ENCODE measurements at places on chromosomes 4 and X. TPM values are rescaled to one million over a fixed set of nuclear protein-coding genes. Genes with fewer than 3 reads are reported as not detected.
A peak's percentile ranks its signal among the peaks of the same experiment; 100 is the strongest.

GRCh38 chr4:7018281-7018680 lies 24.9 kb upstream of the TADA2B start:
- no peak overlapping the region for H3K27ac ChIP-seq
- H3K4me3 ChIP-seq: no peak overlapping the region
- no peak for DNase-seq
- no peaks in the 10 kb centered on the region for H3K27me3 ChIP-seq
- H3K4me1 ChIP-seq: no peaks in the 10 kb centered on the region

DNA sequence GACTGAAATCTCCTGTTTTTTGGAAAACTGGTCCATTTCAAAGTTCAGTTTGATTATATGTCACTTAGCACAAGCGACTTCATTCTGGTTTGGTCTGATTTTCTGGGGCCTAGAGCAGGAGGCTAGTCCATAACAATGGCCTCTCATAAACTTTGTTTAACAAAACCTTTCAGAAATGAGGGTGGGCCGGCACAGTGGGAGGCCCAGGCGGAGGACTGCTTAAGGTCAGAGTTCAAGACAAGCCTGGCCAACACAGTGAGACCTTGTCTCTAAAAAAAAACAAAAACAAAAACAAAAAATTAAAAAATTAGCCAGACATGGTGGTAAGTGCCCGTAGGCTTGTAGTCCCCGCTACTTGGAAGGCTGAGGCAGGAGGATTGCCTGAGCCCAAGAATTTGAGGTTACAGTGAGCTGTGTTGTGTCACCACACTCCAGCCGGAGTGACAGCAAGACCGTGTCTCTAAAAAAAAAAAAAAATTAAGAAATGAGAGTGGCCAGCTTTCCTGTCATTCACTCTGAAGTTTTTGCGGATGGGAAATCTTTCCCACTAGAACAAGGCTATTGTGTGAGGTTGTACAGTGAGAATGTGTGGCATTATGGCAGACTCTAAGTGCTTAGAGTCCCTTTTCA lies 1.2 kb upstream of the PLAC8 start:
- H3K36me3 ChIP-seq: no peaks in the 10 kb centered on the region
- H3K27me3 ChIP-seq: no peaks in the 10 kb centered on the region

- no peak overlapping the region for H3K4me3 ChIP-seq
- H3K4me1 ChIP-seq: no peaks in the 10 kb centered on the region
- peaks cover 18% of the 10 kb centered on the region for H3K36me3 ChIP-seq
- no peak overlapping the region for H3K27ac ChIP-seq
- peak; percentile 85 for DNase-seq
Measured at GRCh38 chrX:24081661-24082154, 27.0 kb downstream of the EIF2S3 start.

GRCh38 chr4:98688411-98689290 lies 30.2 kb upstream of the TSPAN5 start:
- H3K4me1 ChIP-seq: no peaks in the 10 kb centered on the region
- no peak for DNase-seq
- H3K27me3 ChIP-seq: no peaks in the 10 kb centered on the region
- H3K36me3 ChIP-seq: no peaks in the 10 kb centered on the region
- H3K4me3 ChIP-seq: no peak overlapping the region

- H3K4me1 ChIP-seq: peaks cover 3% of the 10 kb centered on the region
- no peaks in the 10 kb centered on the region for H3K27me3 ChIP-seq
- peaks cover 6% of the 10 kb centered on the region for H3K36me3 ChIP-seq
- DNase-seq: no peak
- no peak overlapping the region for H3K27ac ChIP-seq
Measured at GRCh38 chr4:158865520-158866177, 96.8 kb downstream of the FNIP2 start.

The PCDH18 gene
- 60.7 TPM for total RNA-seq

DNA sequence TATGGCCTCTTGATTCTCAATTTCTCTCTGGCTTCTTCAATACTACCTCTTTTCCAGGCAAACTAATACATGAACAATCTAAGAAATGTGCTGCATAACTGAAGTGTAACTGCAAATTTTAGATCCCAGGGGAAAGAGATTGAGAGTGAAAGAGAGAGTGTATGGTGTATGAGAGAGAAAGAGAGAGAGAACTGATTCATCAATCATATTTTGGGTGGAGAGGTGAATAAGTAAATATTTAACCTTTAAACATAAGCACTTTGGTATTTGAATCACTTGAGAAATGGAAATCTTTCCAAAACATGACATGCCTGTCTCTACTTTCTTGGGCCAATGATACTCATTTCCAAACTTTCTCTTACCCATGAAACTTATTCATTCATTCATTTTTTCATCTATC lies 147.2 kb upstream of the DIPK2B start:
- no peak overlapping the region for H3K4me3 ChIP-seq
- no peaks in the 10 kb centered on the region for H3K4me1 ChIP-seq
- H3K27me3 ChIP-seq: no peaks in the 10 kb centered on the region
- DNase-seq: no peak

DNA sequence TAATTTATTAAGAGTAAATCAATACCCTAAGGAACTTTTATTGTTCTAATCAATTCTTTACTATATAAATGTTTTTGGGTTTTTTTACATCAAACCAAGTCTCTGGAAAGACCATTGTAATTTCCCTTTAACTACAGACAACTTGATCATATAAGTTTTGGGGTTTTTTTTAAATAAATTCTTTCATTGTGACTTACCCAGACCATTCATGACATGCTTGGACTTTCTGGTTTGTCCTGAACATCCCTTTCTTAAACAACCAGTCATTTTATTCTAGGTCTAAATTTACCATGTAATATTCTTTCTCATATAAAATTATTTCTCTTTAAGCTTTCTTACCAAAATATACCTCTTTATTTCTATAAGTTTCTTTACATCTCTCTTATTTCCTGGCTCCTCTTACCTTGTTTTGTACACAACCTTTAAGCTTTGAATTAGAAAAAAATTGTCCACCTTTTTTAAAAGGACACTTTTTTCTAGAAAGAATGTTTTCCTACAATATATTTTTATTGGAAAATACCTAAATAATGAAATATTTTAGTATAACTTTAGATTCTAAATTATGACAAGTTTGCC lies 8.4 kb downstream of the CNGA1 start:
- no peak overlapping the region for H3K27ac ChIP-seq
- no peaks in the 10 kb centered on the region for H3K27me3 ChIP-seq
- no peak overlapping the region for H3K4me3 ChIP-seq
- H3K36me3 ChIP-seq: peaks cover 43% of the 10 kb centered on the region

- H3K4me1 ChIP-seq: no peaks in the 10 kb centered on the region
- no peak for DNase-seq
- no peak overlapping the region for H3K27ac ChIP-seq
- H3K36me3 ChIP-seq: no peaks in the 10 kb centered on the region
- H3K27me3 ChIP-seq: no peaks in the 10 kb centered on the region
Measured at GRCh38 chr4:14157262-14157661, 529.7 kb upstream of the BOD1L1 start.

DNA sequence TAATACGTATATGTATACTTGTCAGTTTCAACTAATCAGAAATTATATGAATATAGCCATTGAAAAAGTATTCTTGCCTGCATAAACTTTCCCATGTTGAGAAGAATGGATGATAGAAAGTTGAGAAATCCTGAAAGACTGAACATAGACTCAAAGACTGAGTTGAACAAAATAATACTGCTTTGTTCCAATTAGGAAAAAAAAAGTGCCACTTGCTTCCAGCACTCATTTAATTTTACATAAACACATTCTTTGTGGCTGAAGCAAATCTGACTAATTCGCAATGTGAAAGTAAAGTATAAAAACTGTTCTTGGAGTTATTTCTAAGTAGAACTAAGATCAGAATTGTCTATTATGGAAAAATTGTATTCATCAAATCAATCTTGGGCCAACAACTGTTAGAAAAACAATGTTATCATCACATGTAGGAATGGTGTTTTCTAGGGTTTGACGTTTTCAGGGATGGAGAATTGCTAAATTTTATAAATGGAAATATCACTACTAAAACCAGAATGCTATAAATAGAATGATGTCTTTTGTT lies 2334.6 kb downstream of the PCDH7 start:
- no peak overlapping the region for H3K27ac ChIP-seq
- no peak overlapping the region for H3K4me3 ChIP-seq
- DNase-seq: no peak
- H3K4me1 ChIP-seq: no peaks in the 10 kb centered on the region
- no peaks in the 10 kb centered on the region for H3K36me3 ChIP-seq

DNA sequence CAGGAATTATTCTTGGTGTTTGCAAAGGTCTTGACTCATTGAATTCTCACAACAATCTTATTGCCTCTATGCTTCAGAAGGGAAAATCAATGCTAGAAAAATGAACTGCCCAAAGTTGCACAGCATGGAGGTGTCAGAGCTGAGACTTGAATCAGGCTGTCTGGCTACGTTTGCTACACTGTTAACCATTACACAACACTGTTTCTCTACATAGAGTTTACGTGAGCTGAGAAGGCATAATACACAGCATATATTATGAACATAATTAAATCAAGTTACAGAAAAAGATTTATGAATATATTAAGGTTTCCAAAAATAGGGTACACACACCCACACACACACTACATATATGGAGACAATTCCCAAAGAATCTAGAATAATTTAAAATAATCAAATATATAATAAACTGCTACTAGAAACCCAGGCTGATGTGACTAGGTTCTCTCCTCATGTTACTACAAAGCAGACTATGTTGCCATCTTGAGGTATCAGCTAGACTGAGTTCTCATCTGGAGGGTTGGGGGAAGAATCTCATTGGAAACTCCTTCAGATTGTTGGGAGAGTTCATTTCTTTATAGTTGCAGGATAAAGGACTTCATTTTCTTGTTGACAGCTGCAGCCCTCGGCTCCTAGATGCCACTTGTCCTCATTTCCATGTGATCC lies 1270.5 kb downstream of the ARAP2 start:
- H3K4me1 ChIP-seq: no peaks in the 10 kb centered on the region
- H3K4me3 ChIP-seq: no peak overlapping the region
- no peaks in the 10 kb centered on the region for H3K27me3 ChIP-seq
- no peak overlapping the region for H3K27ac ChIP-seq
- no peak for DNase-seq

The SERPINA7 gene
- not detected for total RNA-seq

The KLF8 gene
- total RNA-seq: 7.7 TPM

- no peaks in the 10 kb centered on the region for H3K27me3 ChIP-seq
- H3K36me3 ChIP-seq: no peaks in the 10 kb centered on the region
- DNase-seq: no peak
- H3K4me1 ChIP-seq: no peaks in the 10 kb centered on the region
- H3K4me3 ChIP-seq: no peak overlapping the region
Measured at GRCh38 chrX:110417128-110417527, 58.5 kb downstream of the RTL9 start.

- no peaks in the 10 kb centered on the region for H3K4me1 ChIP-seq
- no peak overlapping the region for H3K27ac ChIP-seq
- DNase-seq: no peak
- H3K27me3 ChIP-seq: no peaks in the 10 kb centered on the region
- no peak overlapping the region for H3K4me3 ChIP-seq
- peaks cover 2% of the 10 kb centered on the region for H3K36me3 ChIP-seq
Measured at GRCh38 chrX:78624962-78625909, 33.9 kb downstream of the RTL3 start.

DNA sequence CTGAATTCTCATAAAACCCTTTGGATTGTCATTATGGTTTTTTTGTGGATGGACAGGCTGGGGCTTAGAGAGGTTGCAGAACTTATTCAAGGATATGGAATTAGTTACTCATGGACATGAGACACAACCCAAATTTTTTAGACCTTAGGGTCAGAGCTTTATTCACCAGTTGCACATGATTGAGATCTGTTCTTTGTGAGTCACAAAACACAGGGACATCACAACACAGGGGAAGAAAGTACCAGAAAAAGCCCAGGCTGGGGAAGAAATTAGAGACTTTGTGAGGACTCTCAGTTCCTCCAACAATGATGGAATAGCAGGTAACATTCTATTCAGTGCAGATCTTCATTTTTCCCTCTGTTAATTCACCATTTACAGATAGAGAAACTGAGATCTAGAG lies 602.4 kb upstream of the CPEB2 start:
- no peak overlapping the region for H3K4me3 ChIP-seq
- no peak for DNase-seq
- H3K4me1 ChIP-seq: peaks cover 5% of the 10 kb centered on the region
- no peak overlapping the region for H3K27ac ChIP-seq
- H3K36me3 ChIP-seq: peaks cover 6% of the 10 kb centered on the region

The TCEAL7 gene
- 2.7 TPM for total RNA-seq

- H3K27ac ChIP-seq: no peak overlapping the region
- H3K4me1 ChIP-seq: no peaks in the 10 kb centered on the region
Measured at GRCh38 chr4:78288327-78288726, 231.2 kb downstream of the FRAS1 start.

DNA sequence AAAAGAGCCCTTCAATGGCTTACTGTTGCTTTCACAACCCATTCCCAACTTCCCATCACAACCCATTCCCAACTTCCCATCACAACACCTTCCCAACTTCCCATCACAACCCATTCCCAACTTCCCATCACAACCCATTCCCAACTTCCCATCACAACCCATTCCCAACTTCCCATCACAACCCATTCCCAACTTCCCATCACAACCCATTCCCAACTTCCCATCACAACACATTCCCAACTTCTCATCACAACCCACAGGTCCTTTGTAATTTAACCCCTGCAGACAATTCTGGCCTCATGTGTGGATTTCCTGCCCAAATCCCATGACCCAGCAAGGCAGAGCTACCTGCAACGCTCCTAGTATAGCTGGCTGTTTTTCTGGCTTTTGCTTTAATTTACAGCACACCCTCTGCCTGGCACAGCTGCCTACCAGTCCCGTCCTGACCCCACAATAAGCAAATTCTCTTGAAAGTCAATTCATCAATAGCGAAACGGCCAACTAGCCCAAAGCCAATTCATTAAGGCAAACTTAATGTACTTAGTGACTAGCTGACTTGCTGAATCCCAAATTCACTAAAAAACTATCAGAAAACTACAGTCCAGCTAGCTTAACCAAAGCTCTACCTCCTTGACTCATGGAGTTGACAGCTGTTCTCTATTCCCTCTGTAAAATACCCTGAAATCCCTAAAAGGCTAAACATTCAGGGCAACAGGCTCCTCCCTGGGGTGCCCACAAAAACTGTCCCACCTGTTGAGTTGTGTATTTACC lies 75.6 kb downstream of the AFAP1 start:
- peak; percentile 54 for DNase-seq
- no peak overlapping the region for H3K27ac ChIP-seq
- no peak overlapping the region for H3K4me3 ChIP-seq
- peaks cover 8% of the 10 kb centered on the region for H3K36me3 ChIP-seq

All from H9 (cell line).